ENCODE measurements at places on chromosomes 16 and 17.
A peak's percentile ranks its signal among the peaks of the same experiment; 100 is the strongest.

- no peak for DNase-seq
Observed at GRCh38 chr17:3890082-3890877, 2.6 kb downstream of the CAMKK1 start.

DNA sequence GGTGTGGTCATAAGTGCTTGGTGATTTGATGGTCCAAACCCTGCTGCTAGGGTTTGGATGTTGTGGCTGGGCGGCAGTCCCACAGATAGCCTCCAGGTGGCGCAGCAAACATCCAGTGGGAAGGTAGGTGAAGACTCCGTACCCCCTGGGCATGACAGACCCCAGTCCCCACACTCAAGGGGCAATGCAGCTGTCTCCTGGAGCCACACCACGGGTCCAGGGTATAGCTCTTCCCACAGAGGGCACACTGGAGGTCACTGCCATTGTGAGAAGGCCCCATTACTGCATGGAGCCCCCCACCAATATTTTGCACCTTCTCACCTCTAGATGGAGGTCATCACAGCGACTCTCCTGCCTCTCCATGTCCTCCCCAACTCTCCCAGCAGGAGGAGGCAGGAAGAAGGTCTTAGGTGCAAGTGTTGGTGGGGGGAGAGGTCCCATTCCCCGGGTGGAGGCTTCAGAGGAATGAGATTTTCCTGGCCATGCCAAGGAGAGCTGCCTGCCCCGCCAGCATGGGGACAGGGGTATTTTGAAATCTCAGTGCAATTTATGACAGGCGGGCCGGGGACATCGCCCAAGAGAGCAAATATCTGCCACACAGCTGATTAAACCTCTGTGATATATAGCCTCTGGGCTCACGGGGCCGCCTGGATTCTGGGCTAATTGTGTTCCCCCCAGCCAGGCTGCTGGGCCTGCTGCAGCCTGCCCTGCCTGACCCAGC is 17.1 kb upstream of the C17orf113 start:
- peak; percentile 63 for DNase-seq

DNA sequence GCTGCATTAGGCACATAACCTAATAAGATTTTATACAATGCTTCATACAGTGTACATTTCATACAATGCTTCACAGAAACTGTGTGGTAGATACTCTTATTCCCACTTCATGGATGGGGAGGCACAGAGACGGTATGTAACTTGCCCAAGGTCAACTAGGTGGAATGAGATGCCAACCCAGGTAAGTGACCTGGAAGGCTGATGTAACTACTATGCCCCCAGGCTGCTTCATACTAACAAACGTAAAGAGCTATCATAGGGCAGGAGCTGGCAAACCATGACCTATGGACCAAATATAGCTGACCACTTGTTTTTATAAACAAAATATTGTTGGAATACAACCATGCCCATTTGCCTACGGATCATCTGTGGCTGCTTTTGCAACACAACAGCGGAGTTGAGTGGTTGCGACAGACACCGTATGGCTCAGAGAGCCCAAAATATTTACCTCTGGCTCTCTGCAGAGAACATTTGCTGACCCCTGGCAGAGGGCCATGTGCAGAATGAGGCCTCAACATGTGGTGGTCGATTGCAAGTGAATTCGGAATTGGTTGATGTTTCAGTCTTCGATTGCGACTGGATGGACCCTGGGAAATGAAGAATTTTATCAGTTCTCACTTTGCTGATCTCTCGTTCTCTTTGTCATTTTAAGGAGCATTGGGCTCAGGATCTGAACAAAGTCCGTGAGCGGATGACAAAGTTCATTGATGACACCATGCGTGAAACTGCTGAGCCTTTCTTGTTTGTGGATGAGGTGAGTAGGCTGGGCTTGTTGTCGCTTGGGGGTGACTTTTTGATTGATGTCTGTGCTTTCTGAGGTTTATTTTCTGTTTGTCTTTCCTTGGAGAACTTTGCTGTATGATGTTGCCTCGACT is 109.7 kb downstream of the PLCG2 start:
- no peak for DNase-seq

- no peak for DNase-seq
Observed at GRCh38 chr16:78732696-78733095, 633.2 kb downstream of the WWOX start.
